ENCODE measurements at places on chromosomes 6 and 20. TPM values are rescaled to one million over a fixed set of nuclear protein-coding genes. Genes with fewer than 3 reads are reported as not detected.

The EYS gene
- total RNA-seq = not detected

GRCh38 chr6:26382121-26382520, 787 bp upstream of the BTN2A2 start:
- DNase-seq = no peak

The ELOVL2 gene
- total RNA-seq = not detected

The ME1 gene
- not detected for total RNA-seq

GRCh38 chr6:101294051-101294638, 99.4 kb upstream of the GRIK2 start:
- no peak for DNase-seq

DNA sequence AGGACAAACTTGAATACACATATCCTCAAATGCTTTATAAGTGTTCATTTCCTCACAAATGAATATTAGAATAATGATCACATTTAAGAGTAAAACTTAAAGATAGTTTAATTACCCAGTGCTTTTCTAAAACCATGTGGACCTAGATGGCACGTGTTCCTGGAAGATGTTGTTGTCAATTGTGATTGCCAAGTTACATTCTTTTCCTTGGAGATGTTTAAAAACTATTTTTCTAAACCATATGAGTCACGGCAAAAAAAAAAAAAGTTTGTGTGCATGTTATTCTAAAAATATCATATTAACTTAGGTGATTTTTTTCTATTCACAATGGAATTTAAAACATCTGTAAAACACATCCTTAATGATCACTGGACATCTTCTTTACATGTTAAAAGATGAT, 51.1 kb downstream of the RCAN2 start:
- DNase-seq = no peak

GRCh38 chr20:51507216-51508036, 35.1 kb downstream of the NFATC2 start:
- DNase-seq = no peak

The ZNF334 gene
- total RNA-seq = 0.27 TPM

The NR2E1 gene
- total RNA-seq = not detected

DNA sequence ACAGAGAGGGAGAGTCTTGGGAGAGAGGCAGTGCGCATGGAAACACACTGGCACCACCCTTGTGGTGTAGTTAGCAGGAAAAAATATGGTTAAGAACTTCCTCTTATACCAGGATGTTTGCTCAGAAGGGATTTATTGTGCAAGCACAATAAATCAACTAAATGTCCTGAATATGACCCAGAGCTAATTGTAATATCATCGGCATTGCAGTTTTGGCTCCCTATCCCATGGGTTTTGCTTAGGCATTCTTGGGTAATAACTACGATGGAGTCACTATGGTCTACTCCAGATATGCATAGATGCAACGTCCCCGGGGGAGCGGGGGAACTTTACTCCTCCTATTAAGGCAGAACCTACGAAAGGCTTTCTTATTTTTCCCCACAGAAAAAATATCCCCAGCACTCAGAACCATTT, 751.6 kb downstream of the EYS start:
- DNase-seq = no peak

- no peak for DNase-seq
Measured at GRCh38 chr6:129684903-129685661, 24.9 kb downstream of the ARHGAP18 start.

- DNase-seq = no peak
Measured at GRCh38 chr6:165484178-165484889, 174.9 kb upstream of the C6orf118 start.

- DNase-seq = no peak
Measured at GRCh38 chr6:19836799-19837510, at the start of gene ID4. Gene ID4, plus strand, starts transcription at chr6:19837370. Its CDS starts 385 bp downstream, at chr6:19837755.

GRCh38 chr6:148945301-148946021, 198.6 kb downstream of the UST start:
- DNase-seq = no peak

GRCh38 chr6:50653253-50653652, 60.1 kb upstream of the TFAP2D start:
- DNase-seq = no peak

The MUC21 gene
- total RNA-seq = not detected

The PRDM13 gene
- 0.07 TPM for total RNA-seq

GRCh38 chr6:3848380-3848779, 793 bp upstream of the FAM50B start:
- no peak for DNase-seq

The C20orf96 gene
- total RNA-seq = 5.3 TPM

- DNase-seq = no peak
Measured at GRCh38 chr20:46275091-46275490, 33.2 kb downstream of the CDH22 start.

DNA sequence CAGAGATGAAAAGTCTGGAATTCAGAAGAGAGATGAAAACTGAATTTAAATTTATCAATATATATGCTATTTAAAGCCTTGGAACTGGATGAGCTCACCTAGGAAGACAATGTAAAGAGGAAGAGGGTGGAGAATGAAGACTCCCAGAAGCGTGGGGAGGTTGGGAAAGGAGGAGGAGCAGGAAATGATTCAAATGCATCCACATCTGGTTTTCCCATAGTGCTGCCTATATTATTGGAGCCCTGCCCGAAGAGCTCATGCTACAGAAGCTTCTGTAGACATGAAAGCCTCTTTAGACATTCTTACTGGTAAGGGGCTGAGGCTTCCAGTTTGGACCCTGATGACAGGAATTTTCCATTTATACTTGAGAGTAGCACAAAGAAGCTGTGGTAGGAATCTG, 19.2 kb downstream of the PDE7B start:
- no peak for DNase-seq

The HLA-F gene
- total RNA-seq = 726 TPM

The AVP gene
- total RNA-seq = not detected

The MTCH1 gene
- total RNA-seq = 128 TPM

The SLC26A8 gene
- not detected for total RNA-seq

The SGK2 gene
- 1.1 TPM for total RNA-seq

- no peak for DNase-seq
Measured at GRCh38 chr6:37426945-37427510, 6.0 kb upstream of the CMTR1 start.

The LY6G6D gene
- total RNA-seq = not detected

GRCh38 chr6:12223383-12223782, 66.8 kb upstream of the EDN1 start:
- DNase-seq = no peak

DNA sequence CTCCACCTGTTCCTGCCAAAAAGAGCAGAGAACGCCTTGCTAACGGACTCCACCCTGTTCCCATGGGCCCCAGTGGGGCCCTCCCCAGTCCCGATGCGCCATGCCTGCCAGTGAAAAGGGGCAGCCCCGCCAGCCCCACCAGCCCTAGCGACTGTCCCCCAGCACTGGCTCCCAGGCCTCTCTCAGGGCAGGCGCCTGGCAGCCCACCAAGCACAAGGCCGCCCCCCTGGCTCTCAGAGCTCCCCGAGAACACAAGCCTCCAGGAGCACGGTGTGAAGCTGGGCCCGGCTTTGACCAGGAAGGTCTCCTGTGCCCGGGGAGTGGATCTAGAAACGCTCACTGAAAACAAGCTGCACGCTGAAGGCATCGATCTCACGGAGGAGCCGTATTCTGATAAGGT, 201.8 kb downstream of the SASH1 start:
- DNase-seq = no peak

DNA sequence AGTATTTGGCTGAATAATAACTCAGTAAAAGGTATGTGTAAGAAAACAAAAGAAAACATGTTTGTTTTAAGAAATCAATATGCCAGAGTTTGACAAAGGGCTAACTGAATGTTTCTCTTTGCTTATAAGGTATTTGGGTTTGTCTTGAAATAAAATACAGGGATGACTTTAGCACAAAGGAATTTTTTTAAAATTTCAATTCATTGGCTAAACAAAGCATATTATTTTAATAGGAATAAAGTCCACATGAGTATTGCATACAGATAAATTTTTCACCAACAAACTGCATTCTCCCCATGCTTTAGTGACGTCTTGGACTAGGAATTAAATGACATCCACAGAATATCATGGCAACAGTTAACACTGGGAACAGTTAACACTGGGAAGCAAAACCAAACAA, 480.0 kb upstream of the JAG1 start:
- DNase-seq = no peak

GRCh38 chr6:17098538-17098937, 3.3 kb upstream of the STMND1 start:
- DNase-seq = no peak

DNA sequence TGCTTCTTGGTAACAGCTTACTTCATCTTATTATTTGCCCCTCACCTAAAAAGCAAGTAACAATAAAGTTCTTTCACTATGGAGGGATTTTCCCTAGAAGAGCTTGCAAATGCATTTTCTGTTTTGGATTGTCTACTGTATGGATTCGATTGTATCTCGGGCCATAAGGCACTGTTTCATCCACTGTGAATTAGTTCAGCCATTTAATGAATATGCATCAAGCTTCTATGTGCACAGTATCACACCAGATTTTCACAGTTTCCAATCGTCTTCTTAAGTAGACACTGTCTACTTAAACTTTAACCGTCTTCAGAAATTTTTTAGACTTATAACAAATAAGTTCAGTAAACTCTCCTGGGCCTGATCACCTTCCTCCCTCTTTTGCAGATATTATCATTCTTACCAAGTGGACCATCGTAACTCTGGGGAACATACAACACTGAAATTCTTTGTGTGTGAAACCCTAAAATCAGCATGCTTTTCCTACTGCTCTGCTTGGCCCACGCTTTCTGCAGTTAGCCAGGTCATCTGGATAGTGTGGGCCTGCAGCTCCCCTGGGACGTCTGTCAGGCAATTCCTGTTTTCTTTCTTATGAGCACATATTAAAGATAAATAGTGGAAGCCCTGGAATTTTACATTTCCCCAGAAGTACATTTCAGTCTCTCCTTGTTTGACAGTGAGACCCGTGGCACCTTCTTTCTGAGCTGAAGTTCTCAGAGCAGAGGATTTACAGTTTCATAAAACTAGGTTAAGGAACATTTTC, 136.5 kb upstream of the PDE10A start:
- DNase-seq = no peak

The SRSF12 gene
- not detected for total RNA-seq

The VNN1 gene
- total RNA-seq = not detected

GRCh38 chr6:150732765-150733539, 132.6 kb upstream of the MTHFD1L start:
- DNase-seq = no peak

DNA sequence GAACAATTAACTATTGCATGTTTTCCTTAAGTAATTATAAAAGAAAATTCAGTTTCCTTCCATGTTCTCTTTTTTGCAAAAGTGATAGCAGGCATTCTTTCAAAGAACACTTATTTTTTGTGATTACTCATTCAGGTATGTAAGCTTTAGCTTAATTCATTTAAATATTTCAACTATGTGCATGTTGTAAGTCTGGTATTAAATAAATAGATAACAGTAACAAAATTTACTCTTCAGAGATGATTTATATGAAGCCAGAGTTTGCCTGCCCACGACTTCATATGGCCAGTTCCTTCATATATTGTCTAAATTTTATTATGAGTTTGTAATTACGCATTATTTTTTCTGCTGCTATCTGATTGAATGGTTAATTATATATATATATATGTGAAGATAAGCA, 110.9 kb downstream of the ADGRG6 start:
- no peak for DNase-seq

The TRIM15 gene
- total RNA-seq = not detected

GRCh38 chr6:108432143-108432542, 128.6 kb upstream of the FOXO3 start:
- DNase-seq = no peak

GRCh38 chr6:111711984-111712752, 106.5 kb upstream of the TRAF3IP2 start:
- DNase-seq = no peak

GRCh38 chr6:7246401-7247178, 66.4 kb downstream of the SSR1 start:
- DNase-seq = no peak

DNA sequence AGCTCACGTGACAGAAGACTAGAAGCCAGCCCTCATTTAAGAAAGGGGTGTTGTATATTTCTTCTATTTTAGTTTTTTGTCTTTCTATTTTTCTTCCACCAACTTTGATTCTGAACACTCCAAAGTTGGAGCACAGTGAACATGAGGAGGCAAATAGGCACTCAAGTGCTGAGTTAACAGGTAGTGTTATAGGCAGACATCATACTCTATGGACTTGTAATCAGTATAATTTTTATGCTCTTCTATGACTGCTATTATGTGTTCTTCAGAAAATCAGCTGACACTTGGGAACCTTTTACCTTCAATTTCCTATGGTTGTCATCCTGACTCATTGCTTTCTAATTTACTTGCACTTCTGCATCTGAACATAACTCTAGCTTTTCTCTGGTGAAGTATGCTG, 396.3 kb upstream of the EYS start:
- no peak for DNase-seq

- DNase-seq = no peak
Measured at GRCh38 chr20:54044156-54044555, 26.2 kb downstream of the BCAS1 start.

DNA sequence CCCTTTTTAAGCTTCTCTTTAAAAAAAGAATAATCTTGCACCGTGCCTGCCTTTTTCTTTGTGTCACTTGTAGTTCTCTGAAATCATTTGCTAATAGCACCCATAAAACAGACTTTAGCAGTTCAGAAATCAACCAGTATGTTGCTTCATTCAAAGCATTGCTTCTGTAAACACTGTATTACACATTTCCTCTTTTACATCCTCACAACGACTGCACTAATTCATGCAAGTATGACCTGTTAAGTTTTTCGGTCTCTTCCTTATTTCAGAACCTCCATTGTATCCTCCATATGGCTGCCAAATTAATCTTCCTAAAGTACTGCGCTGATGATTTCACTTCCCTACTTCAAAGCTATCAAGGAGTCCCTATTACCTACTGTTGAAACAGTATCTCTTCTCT, 142.9 kb upstream of the RNF217 start:
- DNase-seq = no peak

GRCh38 chr6:77286541-77286940, 176.8 kb downstream of the HTR1B start:
- DNase-seq = no peak

The WFDC11 gene
- total RNA-seq = not detected

GRCh38 chr6:143762126-143762525, 81.0 kb upstream of the LTV1 start:
- no peak for DNase-seq

DNA sequence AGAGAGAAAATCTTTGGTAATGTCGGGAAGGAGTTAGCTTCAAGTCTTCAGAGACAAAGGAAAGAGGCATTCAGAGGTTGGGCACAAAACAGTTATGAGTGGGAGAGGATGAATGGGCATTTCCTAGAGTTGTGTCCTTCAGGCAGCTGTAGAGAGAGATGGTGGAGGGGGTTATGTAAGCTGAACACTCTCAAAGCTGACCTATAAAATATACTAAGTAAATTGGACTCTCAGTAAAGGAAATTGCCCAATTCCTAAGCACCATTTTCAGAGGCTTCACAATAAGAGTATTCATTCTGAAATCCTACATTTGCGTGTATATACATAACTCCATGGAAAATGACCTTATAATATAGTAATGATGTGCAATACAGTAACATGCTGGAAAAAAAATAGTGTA, 161.2 kb downstream of the KCNQ5 start:
- no peak for DNase-seq

GRCh38 chr20:19095762-19096161, 116.7 kb upstream of the SLC24A3 start:
- DNase-seq = no peak

The SAMD10 gene
- total RNA-seq = 9.0 TPM

The RAB44 gene
- total RNA-seq = 0.20 TPM

Measured in activated B cell treated with CpG ODN at 0.5 μM for 24 hours (primary cell).